ENCODE measurements at places on chromosomes 11 and 22. TPM values are rescaled to one million over a fixed set of nuclear protein-coding genes. Genes with fewer than 3 reads are reported as not detected.
A peak's percentile ranks its signal among the peaks of the same experiment; 100 is the strongest.

DNA sequence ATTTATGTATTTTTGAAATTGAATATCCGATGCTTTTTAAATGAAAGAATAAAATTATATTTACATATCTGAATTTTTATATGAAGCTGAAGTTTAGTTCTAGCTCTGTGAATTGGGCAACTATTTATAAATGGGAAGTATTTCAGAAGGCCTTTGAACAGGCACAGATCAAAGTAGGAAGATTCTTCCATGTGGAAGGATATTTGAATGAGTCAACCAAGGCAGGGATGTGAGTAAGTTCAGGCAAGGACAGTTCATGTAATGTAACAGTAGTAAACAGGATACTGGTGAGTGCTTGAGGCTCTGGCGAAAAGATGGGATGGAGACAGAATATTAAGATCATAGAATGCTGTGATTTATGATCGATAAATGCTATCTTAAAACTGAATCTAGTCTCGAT lies 417.8 kb upstream of the CCDC179 start:
- no peak for DNase-seq

DNA sequence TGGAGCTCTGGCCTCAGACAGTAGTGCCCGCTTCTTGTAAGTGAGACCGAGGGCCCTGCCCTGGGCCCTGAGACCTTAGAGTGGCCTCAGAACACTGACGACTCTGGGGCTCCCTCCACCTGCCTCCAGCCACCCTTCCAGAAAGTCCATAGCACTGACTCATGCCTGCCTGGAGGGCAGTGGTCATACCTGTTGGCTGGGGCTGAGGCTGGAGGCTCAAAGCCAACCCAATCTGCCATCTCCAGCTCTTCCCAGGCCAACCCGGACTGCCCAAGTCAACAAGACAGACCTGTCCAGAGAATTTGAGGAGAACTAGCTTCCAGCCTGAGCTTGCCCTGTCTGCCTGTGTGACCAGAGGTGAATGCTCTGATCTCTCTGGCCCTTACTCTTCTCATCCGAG lies 66.9 kb upstream of the TTLL12 start:
- no peak for DNase-seq

DNA sequence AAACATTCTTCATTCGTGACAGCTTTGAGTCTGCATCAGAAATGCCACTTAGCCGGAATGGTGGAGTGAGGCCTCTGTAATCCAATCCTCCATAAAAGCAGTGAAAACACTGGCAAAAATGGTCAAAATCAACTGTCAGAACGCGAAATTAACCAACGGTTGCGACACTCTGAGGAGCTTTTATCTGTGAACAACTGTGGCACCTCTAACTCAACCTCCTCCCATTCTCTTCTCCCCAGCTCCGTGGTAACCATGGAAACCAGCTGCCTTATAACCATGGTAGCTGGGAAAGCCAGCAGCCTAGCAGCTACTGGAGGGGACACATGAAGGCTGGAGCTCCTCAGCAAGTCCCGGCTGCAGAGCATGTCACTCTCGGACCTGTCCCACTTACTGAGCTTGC lies 20.3 kb downstream of the AP2A2 start:
- no peak for DNase-seq

- DNase-seq, result no peak
These were observed 3.7 kb upstream of the PLAAT4 start for GRCh38 chr11:63532799-63533475.

DNA sequence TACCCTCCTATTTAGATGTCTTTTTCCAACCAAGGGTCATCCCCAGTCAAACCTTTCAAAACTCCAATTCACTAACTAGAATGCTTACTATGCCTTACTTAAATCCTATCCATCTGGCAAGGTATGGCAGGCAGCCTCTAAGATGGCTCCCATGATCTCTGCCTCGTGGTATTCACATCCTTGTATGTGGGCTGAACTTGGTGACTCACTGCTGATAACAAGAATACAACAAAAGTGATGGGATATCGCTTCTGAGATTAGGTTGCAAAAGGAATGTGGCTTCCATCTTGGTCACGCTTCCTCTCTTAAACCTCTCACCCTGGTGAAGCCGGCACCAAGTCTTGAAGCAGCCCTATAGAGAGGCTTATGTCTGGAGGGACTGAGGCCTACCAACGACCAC lies 29.6 kb upstream of the UPB1 start:
- DNase-seq, result no peak

GRCh38 chr11:61198361-61198760 lies 5.0 kb upstream of the PGA3 start:
- no peak for DNase-seq

GRCh38 chr11:17788084-17788483 lies 53.5 kb downstream of the KCNC1 start:
- no peak for DNase-seq

DNA sequence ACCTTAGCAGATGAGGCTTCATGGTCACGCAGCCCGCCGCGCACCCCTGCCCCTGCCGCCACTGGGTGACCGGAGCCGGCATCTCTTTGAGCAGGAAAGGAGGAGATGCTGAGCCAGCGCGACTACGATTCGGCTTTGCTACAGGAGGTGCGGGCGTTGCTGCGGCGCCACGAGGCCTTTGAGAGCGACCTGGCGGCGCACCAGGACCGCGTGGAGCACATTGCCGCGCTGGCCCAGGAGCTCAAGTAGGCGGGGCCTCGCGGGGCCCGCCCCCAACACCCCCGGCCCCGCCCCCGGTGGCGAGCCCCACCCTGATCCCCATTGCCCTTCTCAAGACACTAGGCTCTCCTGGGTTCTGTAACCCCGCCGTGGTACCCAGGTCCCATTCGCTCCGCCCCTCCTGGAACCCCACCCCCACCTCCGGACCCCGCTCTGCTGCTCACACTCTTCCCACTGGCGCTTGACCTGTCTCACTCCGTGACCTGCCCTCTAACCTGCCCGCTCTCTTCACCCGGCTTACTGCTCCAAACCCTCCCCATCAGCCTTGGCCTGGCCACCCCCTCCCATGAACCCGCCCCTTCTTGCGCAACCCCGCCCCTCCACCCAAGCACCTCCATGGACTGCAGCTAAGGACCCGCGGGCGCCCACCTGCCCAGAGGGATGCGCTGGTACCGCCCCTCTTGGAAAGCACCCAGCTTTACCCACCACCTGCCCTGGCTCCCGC lies 9.1 kb downstream of the CTSF start:
- DNase-seq, result peak; percentile 63

- DNase-seq, result no peak
These were observed 325.4 kb downstream of the BRD1 start for GRCh38 chr22:49502126-49502826.

DNA sequence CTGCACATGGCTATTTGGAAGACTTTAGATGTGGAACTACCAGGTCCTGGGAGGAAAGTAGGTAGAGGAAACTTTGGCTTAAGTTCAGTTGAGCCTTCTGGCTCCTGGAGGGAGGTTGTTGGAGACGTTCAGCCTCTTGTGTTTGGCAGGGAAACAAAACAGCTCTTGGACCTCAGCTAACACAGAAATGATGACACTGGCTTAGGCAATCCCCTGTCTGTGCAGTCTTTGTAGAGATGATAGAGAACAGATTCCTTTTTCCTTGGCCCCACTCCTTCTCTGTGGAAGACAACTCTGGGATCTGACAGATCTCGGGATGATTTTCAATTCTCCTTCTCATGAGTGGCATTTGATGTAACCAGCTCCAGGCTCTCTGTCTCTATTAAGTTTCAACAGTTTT lies 428.5 kb downstream of the TMEM135 start:
- DNase-seq, result no peak

DNA sequence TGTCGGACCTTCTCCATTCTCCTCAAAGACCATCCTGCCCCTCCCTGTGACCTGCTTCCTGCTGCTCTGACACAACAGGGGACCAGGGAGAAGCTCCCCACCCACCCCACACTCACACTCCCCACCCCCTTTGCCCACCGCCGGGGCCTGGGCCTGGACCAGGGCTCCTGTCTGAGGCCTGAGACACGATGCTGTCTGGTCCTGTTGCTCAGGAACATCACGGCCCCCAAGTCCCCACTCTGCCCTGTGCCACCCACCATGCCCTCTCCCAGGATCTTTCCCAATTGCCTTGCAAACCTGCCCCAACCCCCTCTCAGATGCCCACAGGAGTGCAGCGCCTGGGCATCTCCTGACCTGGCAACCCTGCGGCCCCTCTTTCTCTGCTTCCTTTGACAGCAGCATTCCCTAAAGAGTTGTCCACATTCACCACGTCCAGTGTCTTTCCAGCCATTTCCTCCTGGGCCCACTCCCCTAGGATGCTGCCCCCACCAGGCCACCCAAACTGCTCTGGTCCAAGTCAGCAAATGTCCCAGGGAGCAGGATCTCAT lies 10.8 kb downstream of the CSF2RB start:
- DNase-seq, result no peak

DNA sequence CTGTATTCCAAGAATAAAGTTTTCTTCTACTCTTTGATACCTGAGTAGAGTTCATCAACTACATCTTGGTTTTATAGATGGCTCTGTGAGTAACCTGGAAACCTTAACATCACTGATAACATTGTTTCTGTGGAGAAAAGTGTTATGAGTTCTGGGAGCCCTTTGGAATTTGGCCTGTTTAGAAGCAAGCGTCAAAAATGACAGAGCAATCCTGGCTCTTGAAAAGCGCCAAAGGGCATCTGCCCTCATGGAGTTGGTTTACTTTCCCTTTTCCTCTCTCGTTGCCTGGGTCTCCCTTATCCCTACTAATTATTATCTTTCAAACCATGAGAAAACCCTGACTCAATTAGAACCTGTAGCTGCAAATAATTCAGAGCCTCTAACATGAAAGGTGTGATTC lies 140.1 kb downstream of the DBX1 start:
- no peak for DNase-seq

DNA sequence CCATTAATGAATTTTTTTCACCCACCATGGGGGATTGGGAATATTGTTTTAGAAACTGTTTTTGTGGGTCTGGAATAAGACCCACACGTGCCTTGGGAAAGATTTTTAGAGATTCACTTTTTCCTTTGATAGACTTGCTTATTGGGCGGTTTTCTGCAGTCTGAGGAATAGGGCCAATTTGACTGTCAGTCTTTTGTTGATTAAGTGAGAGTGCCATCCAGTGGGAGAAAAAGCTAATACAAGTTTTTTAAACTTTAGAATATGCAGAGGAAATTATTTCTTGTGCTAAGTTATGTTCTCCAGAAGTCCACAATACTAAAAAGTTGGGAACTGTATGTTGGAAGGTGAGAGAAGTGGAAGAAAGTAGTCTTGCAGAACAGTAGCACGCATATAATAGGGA lies 56.1 kb downstream of the PRMT3 start:
- DNase-seq, result no peak

- DNase-seq, result no peak
These were observed 16.8 kb downstream of the OR56B4 start for GRCh38 chr11:6124245-6124644.

GRCh38 chr11:130064596-130064995 lies 5.1 kb upstream of the APLP2 start:
- DNase-seq, result no peak

- no peak for DNase-seq
These were observed 3.4 kb upstream of the PTPN5 start for GRCh38 chr11:18794956-18795355.

The HBB gene
- 323 TPM for total RNA-seq

The C11orf87 gene
- total RNA-seq, result 0.09 TPM

The SMC1B gene
- total RNA-seq, result not detected

The TAF6L gene
- total RNA-seq, result 23.6 TPM

The SLC22A9 gene
- total RNA-seq, result not detected

The PRRG4 gene
- 12.0 TPM for total RNA-seq

The TSPAN18 gene
- total RNA-seq, result 38.4 TPM

Data from lower lobe of right lung (tissue), 2 donors.